ENCODE measurements at places on chromosomes 3 and 15.

DNA sequence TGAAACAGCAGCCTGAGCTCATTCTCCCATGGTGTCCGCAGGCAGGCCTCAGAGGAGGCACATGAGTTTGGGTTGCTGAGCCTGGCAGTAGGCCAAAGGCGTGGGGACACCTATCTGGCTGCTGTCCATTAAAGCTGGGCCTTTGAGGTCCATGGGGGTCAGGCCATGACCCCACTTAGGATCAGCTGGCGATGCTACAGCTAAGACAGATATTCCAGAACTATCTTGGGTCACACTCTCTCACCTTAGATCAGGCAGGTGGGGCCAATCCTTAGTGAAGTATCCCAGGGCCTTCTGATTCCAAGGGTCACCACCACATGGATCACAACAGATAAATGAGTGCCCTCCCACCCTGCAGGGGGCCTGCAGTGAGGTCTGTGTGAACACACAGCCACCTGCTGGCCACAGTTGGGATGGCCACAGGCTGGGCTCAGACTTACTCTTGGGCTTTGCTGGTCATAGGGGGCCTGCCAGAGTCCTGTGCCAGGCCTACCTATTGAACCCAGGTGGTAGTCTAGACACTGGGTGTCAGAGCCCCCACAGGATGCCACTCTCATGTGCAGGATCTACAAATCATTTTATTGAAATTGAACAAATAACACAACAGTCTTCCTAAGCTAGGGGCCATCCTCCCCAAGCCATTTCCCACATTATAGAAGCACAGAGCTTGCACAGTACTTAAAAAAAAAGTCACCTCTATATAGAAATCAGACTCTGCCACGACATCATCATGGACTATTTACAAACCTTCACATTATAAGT, 2.0 kb upstream of the HYAL2 start:
- no peak for DNase-seq

DNA sequence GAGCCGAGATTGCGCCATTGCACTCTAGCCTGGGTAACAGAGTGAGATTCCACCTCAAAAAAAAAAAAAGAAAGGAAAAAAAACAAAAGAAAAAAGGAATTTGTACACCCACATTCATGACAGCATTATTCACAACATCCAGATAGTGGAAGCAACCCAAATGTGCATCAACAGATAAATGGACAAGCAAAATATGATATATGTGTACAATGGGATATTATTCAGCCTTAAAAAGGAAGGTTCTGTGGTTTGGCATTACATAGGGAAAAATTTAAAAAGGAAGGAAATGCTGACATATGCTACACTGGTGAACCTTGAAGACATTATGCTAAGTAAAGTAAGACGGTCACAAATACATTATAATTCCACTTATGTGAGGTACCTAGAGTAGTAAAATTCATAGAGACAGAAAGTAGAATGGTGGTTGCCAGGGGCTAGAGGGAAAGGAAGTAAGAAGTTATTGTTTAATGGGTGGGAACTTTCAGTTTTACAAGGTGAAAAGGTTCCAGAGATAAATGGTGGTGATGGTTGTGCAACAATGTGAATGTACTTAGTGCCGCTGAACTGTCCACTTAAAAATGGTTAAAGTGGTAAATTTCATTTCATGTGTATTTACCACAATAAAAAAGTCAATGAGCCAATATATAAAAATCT, 118.5 kb downstream of the MYLK start:
- DNase-seq = no peak

GRCh38 chr3:68148447-68148846, 494.0 kb upstream of the SUCLG2 start:
- no peak for DNase-seq

DNA sequence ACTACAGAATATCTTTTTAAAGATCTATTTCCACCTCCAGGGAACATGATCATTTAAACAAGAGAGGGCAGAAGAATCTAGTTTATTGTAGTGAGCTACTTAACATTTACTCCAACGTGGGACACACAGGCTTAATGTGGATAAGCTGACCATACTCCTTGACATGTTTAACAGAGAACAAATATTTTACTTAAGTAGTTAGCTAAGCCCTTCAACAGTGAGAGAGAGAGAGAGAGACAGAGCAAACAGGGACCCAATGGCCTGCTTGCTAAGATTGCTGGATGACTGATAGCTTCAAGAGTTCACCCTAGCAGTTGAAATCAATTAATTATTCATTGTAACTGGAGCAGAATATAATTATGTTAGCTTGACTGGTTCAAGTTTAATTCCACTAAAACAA, 158.6 kb downstream of the ADAM10 start:
- no peak for DNase-seq

- DNase-seq = no peak
Measured at GRCh38 chr3:13570391-13571194, 21.7 kb downstream of the FBLN2 start.

DNA sequence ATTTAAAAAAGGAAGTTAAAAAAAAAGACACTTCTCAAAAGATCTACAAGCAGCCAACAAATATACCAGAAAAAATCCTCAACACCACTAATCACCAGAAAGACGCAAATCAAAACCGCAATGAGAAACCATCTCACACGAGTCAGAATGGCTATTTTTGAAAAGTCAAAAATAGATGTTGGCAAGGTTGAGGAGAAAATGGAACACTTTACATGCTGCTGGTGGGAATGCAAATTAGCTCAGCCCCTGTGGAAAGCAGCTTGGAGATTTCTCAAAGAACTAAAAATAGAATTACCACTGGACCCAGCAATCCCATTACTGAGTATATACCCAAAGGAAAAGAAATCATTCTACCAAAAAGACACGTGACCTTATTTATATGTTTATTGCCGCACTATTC, 574.7 kb upstream of the ADAMTS9 start:
- no peak for DNase-seq

- DNase-seq = no peak
Measured at GRCh38 chr3:31462050-31462569, 70.6 kb upstream of the STT3B start.

DNA sequence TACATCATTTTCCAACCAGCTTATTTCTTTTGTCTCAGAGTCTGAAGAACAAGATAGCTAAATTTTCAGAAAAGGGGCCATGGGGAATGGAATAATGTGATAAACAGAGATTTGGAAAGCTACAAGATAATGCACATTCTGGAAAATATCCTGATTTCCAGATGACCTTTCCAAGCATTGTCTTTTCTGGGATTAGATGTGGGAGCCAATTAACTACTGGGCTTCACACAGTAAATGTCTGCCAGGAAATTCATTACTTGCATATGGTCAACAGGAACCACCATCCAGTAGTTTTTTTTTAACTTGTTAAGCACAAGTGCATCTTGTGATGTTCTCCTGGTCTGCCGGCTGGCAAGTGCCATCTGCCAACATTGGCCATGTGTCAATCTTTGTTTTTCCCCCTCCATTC, 131.1 kb upstream of the BFSP2 start:
- no peak for DNase-seq

DNA sequence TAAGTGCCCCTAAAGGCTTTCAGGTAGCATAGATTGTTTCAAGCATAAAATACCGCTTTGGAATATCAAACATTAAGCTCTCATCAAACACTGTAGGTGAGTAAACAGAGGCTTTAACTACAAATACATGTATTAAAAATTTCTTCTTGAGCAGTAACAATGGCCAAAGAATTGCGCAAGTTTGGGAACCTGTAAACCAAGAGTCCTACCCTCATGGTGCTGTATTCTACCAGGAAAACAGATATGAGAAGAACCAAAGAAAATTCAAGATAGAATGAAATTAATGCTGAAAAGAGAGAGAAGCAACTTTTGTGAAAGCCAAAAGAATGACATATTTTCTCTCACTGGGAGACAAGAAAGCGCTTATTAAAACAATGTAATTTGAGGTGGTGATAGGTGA, 45.5 kb downstream of the CPNE4 start:
- DNase-seq = no peak

DNA sequence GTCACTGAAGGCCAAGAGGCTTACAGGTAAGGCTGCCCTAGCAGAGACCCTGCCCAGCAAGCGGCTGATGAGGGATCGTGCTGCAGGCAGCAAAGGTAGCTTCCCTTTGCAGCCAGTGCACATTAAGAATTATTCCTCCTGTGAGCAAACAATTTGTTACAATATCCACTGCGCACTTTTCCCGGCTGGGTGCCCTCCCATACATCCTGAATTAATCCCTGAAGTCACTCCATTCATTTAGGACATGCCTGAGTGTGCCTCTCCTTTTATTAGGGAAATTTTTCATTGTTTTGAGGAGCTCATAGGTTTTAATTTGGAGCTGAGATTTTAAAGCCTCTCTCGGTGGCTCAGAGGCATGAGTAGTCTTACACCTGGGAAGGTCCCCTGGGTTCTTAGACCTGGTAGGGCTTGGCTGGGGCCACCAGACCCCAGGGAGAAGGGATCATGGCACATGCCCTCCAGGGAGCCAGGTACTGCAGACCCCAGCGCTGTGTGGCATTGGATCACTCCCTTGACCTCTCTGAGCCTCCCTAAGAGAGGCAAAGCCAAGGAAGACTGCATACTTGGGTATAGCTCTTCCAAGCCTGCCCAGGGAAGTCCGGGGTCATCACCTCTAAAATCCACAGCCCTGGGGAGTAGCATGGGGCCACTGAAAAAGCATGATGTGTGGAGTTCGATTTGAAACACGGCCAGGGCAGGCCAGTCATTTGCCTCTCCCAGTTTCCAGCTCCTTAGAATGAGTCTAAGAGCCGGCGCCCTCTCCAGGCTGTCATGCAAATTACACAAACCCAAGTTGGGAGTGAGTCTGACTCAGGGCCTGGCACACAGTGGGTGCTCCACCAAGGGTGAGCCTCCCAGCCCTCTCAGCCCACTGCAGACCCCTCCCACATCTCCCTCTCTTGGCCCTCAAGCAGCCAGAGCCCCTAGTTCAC, 151.9 kb upstream of the LINGO1 start:
- DNase-seq = no peak

DNA sequence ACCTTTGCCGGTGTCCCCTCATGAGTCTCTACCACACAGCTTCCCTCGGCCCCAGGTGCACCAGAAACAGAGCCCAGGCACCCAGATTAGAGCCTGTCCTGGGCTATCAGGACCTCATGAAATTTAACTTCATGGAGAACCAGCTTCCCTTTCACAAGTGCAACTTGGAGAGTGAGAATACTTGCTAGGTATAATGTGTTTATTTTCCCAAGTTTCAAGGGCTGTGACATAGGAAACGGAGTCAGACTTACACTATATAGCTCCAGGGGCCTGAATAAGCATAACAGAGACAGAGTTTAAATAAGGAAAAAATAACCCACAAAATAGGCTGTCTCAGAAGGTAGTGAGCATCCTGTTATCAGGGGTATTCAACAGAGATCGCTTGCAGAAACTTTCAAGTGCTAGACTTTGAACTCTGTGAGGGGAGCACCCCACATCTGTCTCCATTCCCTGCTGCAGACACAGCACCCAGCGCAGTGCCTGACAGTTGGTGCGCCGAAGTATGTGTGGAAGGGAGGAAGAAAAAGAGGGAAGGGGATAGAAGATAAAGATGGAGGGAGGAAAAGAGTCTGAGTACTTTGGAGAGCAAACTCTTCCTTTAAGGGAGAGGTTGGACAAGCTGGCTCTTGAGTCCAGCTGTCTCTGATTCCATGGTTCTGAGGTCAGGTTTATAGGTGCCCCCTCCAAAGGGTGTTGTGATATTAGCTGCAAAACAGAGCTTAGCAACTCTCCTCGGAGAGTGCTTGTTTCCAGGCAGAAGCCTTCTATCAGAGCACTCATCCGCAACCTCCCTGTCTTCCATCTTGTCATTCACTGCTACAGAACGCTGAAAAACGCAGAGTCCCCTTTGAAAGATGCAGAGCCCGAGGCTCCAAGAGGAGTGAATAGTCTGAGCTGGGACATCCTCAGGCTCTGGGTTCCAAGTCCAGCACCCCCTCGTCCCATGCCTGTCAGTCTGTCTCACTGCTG, 84.8 kb downstream of the CPN2 start:
- no peak for DNase-seq

- no peak for DNase-seq
Measured at GRCh38 chr15:38197553-38197952, 55.1 kb upstream of the SPRED1 start.

DNA sequence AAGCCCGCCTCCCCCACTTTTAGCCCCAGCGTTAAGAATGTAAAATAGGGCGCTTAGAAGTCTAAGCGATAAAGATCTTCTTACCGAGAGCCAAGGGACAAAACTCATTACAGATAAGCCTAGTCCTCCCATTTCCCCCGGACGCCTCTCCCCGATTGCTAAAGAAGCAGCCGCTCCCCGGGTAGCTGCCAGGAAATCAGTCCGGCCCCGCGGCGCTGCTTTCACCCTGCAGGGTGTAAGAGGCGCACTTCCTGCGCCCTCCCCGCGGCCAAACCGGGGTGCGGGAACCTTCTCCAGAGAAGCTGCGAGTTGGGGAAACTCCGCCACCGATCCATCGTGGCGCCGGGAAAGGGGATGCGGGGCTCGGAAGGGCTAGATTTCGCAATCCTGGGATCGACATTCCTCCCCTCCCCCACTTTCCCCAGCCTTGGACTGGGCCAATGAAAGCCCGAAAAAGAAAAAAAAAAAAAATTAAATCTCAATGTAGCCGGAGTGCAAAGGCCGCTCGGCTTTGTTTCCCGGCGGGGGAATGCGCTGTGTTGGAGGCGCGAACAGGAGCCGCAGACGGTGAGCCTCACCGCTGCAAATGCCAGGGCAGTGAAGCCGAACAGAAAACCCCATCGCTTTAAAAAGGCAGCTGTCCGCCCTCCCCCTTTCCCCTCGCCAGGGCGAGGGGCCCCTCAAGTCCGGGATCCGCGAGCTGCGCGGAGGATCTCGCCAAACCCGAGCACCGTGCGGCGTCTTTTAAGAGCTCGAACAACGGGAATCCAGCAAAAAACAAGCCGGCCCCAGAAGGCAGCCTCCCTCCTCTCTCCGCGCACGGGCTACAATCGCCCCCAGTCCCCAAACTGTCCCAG, 626 bp upstream of the PTPRG start:
- DNase-seq = no peak

GRCh38 chr3:31488475-31489017, 44.2 kb upstream of the STT3B start:
- no peak for DNase-seq

DNA sequence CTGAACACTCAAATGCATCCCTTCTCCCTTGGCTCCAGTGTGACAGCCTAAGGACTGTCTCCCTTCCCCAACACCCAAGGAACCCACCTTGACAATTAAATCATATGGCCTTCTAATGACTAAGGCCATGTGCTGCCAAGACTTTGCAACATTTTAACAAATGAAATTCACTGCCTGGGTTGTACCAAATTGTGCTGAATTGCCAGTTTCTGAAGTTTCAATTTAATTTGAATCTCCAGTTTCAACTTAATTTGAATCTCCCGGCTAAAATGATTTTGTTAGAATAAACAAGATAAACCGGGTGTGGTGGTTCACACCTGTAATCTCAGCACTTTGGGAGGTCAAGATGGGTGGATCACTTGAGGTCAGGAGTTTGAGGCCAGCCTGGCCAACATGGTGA, 72.4 kb upstream of the RAP2B start:
- DNase-seq = no peak

DNA sequence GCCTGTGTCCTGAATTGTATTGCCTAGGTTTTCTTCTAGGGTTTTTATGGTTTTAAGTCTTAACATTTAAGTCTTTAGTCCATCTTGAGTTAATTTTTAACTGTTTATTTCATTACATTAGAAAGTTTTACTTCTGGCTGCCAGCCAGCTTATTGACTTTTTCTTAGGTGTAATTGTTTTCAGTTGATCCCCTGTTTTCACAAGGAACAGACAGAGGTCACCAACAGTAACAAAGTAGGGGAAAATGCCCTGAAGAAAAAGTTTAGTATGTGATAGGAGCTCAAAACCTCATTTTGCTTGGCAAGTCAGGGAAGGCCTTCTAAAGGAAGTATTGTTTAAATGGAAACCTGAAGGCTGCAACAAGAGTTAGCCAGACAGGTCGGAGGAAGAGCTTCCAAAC, 10.4 kb downstream of the WDR48 start:
- no peak for DNase-seq
